ENCODE measurements at places on chromosomes 1 and 21.

- DNase-seq, result no peak
These were observed 106.7 kb downstream of the RNF220 start for GRCh38 chr1:44511769-44512168.

- DNase-seq, result no peak
These were observed 13.2 kb upstream of the UMODL1 start for GRCh38 chr21:42057851-42058437.

GRCh38 chr1:245837718-245838117 lies 669.4 kb downstream of the SMYD3 start:
- no peak for DNase-seq

- no peak for DNase-seq
These were observed 55.0 kb downstream of the MPZL1 start for GRCh38 chr1:167776616-167777268.

- DNase-seq, result peak; percentile 16
These were observed 116.4 kb downstream of the GLIS1 start for GRCh38 chr1:53622531-53622930.

GRCh38 chr21:38487901-38488639 lies 10.2 kb downstream of the ERG start:
- no peak for DNase-seq

DNA sequence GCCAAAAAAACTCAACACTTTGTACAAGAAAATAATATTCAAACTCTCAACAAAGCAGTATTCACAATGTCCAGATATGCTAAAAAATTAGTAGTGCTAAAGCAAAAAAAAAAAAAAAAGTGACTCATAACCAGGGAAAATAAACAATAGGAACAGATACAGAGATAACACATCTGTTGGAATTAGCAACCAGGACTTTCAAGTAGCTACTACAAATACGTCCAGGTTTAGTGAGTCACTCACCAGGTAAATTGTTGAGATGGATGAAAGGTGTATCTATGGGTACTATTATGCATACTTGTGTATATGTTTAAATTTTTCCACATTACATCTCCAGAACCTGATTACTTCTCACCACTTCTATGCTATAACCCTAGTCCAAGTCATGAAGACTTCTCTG lies 144.8 kb upstream of the SLC35F3 start:
- no peak for DNase-seq

GRCh38 chr1:169836198-169836597 lies 41.5 kb upstream of the METTL18 start:
- DNase-seq, result no peak

DNA sequence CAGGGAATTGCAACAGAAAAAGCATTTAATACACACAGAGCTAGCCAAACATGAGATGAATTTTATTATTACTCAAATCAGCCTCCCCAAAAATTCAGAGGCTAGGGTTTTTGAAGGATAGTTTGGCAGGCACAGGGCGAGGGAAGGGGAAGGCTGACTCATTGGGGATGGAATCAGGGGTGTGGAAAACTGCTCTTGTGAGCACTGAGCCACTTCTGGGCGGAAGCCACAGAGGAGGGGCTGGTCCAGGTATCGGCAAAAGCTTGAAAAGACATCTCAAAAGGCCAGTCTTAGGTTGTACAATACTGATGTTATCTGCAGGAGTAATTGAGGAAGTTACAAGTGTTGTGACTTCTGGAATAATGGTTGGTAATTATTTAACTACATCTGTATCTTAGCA lies 109.4 kb downstream of the TLR5 start:
- no peak for DNase-seq

GRCh38 chr1:193937308-193937707 lies 750.9 kb upstream of the B3GALT2 start:
- no peak for DNase-seq

- DNase-seq, result no peak
These were observed 34.8 kb downstream of the RPAP2 start for GRCh38 chr1:92333668-92334067.

- DNase-seq, result no peak
These were observed 19.7 kb downstream of the BTG2 start for GRCh38 chr1:203325026-203325417.

GRCh38 chr21:42508371-42508770 lies 5.3 kb upstream of the SLC37A1 start:
- DNase-seq, result no peak
